ENCODE measurements at places on chromosomes 5 and 9.

- no peak for DNase-seq
These were observed 206.6 kb upstream of the PRR16 start for GRCh38 chr5:120257358-120257971.

DNA sequence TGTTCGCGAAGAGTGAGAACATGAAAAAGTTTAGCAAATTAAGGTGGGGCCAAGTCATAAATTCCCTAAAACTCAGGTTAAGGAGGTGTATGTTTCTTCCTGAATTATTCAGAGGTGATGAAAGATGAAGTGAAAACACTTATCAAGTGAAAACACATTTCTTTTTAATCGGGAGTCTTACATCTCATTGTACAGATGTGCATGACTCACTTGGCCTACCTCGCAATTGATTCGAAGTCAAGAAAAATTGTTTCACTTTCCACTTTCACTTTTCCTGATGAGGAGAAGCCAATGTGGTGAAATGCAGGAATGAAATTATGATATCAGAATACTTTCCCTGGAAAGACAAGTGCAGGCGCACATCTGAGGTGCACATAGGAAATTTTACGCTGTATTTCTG, 78.7 kb downstream of the SLC25A46 start:
- DNase-seq, result no peak

DNA sequence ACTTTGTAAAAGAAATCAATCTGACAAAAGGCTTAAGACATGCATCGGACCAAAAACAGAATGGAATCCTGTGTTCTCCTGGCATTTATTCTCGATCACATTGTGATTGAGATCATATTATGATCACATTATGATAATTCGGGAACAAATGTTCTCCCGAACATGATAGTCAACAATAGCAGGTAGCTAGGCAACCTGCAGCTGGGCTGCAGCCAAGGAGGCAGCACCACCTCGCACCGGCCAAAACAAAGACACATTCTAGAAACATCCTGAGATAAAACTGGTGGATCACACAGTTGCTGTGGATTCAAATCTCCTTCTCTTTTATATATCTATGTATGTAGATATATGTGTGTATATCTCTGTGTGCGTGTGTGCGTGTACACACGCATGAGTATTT, 480.6 kb upstream of the CYLC2 start:
- DNase-seq, result no peak

DNA sequence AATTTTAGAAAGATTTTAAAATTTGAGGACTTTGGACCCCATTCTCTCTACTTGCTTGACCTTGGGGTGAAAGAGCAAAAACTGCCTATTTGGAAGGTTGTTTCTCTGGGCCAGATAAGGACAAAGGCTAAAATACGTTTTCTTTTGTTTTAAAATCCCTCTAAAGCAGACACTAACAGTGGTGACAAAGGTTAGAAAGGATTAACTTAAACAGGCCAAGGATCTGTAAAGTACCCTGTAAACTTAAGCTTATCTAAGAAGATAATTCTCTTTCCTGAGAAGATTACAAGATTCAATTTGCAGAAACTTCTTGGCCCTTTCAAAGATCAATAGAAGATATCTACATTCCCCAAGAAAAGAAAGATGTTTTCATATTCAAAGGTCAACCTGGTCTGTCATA, 12.1 kb downstream of the TRPM6 start:
- DNase-seq, result no peak

GRCh38 chr5:2695200-2695891, 56.1 kb downstream of the IRX2 start:
- no peak for DNase-seq

- peak; percentile 18 for DNase-seq
These were observed 41.9 kb upstream of the PLPP6 start for GRCh38 chr9:4620057-4620765.

DNA sequence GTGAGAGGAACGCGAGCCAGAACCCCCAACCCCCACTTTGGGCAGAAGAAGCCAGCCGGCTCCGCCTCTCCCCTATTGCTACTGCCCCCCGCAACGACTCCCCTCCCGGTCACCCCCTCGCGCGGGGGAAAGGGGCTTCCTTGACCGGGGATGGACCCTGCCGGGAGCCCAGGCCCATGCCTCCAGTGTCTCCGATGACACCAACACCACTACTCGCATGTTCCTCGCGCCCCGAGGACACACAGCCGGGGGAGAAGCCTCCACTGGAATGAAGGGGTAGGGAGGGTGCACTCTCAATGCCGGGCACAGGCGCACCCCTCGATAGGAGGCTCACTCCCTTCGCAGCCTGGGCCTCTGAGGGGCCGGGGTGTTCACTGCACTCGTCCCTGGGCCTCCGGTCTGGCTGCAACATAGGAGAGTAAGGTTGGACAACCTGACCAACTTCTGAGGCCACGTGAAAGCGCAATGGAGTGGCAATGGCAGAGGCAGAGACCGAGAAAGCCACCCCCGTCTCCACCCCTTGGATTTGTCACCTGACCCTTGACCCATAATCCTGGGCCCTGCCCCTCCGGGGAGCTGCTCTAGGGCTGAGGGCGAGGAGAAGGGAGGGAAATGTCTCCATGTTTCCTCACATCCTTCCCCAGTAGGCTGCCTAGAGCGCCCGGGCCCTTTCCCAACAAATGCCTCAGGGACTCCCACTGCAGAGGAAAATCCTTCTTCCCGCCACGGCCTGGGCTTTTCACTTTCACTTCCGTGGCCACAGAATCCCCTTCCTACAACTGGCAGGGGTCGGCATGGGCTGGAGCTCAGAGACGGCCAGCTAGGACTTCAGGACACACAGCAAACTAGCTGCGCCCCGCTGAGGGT, 1.1 kb upstream of the CNTFR start:
- peak; percentile 18 for DNase-seq

DNA sequence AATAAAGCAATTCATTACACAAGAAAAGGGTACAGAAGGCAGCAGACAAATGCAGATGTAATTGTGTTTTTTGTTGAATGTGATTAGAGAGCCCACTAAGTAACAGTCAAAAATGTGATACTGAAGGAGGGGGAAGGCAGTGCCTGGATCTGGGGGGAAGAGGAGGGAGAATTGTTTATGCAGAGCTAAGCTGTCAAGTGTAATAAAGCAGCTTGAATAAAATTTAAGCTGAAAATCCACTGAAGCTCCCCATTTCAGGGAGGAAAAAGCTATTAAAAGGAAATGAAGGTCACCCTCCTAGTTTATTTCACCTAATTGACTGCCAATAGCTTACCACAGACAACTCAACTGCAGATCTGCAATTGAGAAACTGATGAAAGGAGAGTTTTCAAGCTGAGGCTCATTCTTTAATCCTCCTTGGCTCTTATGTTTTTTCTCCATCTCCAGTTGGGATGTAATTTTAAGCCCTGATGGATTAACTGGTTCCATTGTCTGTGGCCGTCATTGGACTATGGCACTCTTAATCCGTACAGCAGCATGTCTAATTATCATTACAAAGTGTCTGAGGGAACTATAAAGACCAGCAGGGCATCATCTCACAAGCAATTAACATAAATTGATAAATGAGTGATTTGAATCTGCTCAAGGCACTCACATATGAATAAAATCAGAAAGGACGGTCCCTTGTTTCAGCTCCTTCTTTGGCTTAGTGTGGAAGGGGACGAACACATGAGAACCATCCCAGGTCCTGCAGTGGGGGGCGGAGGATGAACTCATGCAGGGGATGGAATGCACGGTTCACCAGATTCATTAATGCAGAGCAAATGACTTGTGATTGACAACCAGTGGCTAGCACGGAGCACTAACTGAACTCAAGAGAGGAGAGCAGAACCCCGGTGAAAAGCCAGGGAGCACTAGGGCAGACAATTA, 38.5 kb downstream of the TLE1 start:
- DNase-seq, result no peak

- DNase-seq, result no peak
These were observed 546.4 kb downstream of the DTWD2 start for GRCh38 chr5:118441956-118442355.

DNA sequence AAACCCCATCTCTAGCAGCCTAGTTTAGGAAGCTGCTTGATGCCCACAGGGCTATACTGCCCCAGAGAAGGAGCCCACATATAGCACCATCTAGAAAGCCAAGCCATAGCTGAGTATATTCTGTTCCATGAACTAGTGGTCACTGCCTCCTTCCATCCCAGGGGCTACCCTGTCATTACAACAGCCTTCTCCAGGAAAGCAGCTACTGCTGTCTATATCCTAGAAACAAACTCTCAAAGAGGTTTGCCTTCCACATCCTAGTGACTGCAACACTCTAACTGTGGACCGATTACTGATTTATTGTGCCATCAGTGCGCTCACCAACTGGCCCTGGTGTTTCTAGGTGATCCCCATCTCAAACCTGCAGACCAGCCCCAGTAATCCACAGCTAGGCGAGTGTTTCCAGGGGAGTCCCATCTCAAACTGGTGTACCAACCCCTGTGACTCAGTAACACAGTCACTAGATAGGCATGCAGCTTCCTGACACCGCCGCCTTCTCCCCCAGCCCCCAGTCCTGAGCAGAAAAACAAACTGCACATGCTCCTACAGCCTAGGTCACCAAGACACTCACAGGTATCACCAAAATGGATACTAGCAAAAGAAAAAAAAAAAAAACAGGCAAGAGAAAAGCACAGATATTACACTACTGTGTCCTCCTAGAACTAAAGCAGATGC, 14.8 kb downstream of the SPTLC1 start:
- DNase-seq, result no peak

GRCh38 chr5:129465776-129466344, 5.8 kb downstream of the ADAMTS19 start:
- no peak for DNase-seq

DNA sequence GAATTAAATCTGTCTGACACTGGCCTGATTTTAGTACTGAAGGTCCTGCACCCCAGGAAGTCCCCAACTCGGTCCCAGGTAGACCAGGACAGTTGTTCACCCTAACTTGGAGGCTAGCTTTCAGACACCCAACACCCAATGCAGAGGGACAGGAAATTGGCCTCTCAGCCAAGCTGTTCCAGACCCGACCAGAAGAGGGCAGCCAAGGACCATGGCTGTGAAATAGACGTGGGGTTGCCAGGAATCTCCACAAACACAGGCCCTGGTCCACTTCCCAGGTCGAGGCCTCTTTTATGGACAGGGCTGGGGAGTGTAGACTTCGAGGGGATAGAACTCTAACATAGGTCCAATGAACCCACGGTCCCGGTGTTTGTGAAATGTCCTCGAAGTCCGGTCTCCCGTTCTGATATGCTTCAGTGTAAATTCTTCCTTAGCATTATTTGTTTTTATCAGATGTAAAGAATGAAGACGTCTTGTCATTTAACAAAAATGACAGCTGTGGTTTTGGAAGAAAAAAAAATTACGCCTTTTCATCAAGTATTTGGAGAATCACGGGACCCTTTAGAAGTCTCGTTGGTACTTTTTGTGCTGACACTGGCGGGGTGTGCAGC, 260.3 kb upstream of the ADAMTS16 start:
- peak; percentile 57 for DNase-seq

- DNase-seq, result no peak
These were observed 15.7 kb upstream of the INPP5E start for GRCh38 chr9:136455043-136456002.

DNA sequence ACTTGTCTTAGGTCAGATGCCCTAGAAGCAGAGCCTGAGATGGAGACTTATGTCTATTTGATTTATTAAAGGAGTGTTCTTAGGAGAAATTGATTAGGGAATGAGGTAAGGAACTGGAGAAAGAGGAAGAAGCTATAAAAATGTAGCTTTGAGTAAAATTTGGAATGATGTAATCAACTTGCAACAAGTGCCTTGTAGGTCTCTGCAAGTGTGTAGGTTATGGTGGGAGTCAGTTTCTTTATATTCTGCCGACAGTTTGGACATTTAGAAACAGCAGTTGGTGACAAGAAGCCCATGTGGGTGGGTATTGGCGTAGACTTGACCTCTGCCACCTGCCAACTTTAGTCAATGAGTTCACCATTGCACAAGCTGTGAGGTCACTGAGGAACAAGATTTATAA, 986.5 kb downstream of the CDH18 start:
- DNase-seq, result no peak
